Sciatic nerve (tissue), 2 donors: ENCODE measurements at places on chromosomes 6 and 20. TPM values are rescaled to one million over a fixed set of nuclear protein-coding genes. Genes with fewer than 3 reads are reported as not detected.

DNA sequence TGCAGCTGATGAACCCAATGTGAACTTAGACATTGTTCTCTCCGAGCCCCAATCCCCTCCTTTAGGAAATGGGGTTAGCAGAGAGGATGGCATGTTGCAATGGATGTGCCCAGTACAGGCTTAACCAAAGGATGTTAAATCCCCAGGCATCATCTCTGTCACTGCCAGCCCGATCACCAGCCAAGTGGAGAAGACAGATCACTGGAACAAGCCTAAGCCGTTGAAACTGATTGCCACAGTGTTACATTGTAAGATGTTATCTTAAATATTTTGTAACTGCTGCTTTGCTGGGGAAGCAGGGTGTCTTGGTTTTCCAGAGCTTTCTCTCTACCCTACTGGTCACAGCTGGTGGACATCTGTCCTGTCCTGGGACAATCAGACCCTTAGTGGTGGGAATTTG lies 783.4 kb upstream of the CHD6 start:
- no peak for DNase-seq

The PGBD1 gene
- 4.9 TPM for total RNA-seq

DNA sequence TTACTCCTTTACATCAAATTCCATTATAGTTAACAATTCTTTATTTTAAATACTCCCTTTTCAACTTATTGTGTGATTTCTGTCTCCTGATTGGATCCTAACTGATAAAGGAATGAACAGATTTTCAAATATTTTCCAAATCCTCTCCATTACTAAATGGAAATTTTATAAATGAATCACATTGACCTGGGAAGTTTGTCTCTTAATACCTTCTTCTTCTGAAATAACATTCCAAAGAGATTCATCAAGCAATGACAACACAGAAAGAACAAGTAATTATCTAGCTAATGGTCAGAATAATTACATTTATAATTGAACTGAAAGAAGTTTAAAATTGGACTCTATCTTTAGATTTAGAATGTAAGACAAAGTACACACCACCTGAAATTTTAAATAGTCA lies 515.4 kb upstream of the PTCHD4 start:
- DNase-seq = no peak

DNA sequence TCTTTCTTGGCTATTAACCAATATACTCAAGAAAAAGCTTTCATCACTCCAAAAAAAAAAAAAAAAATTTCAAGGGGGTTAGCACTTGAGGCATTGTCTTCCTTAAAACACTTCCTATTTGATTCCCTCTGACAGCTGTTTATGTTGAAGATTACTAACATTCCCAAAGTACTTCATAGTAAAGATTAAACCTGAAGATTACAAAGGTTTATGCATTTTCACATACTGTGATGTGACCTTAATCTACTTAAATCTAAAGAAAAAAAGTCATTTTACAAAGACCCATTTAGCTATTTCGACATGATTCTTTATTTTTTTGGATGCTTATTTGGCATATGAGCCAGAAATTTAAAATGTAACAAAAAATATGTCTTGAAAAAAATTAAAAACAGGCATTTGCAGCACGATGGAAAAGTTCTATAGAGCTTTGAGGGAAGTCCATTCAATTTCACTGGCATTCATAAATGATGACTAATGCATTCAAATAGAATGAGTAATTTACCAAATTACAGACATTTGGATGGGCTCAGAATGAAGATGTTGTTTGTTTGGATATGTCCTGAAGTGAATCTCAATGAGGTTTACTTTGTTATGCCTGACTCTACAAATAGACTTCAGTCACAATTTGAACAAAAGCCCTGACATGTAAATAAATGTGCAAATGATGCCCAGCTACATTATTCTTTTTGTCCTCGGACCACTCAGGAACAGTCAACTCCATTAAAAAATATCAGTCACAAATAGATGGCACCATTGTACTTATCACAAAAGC lies 674.6 kb upstream of the MARCKS start:
- no peak for DNase-seq

- no peak for DNase-seq
Observed at GRCh38 chr6:123321020-123321419, 315.7 kb downstream of the TRDN start.

GRCh38 chr6:56821005-56821432 lies 133.9 kb upstream of the BEND6 start:
- DNase-seq = no peak

GRCh38 chr6:152428126-152428525 lies 209.0 kb downstream of the SYNE1 start:
- no peak for DNase-seq

DNA sequence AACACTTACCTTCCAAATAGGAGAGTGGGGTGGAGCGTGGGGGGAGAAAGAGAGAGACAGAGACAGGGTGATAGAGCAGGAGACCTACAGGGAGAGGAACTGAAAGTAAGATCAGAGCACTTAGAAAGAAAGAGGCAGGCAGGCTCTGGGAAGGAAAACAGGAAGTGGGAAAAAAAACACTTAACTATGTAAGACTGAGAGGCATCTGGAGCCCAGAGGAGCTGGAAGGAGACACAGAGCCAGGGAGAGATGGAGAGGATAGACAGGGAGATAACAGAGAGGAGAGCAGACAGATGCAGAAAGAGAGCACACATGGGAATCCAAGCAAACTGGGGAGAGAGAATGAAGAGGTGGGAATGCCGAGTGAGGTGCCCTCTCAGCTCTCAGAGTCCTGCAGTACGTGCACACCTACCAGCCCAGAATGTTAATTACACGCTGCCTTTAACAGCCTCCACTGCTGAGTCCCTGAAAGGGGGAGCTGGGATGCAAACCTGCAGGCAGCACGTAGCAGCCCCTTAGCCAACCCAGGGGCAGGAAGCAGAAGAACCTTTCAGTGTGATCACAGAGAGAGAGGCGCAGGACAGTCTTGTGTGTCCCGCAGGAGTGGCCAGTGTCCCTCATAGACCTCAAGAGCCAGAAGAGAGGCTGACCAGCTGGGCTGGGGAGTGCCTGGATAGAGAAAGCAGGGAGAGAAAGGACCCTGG lies 132.7 kb upstream of the LRFN2 start:
- DNase-seq = no peak

The SNAP91 gene
- 2.7 TPM for total RNA-seq

DNA sequence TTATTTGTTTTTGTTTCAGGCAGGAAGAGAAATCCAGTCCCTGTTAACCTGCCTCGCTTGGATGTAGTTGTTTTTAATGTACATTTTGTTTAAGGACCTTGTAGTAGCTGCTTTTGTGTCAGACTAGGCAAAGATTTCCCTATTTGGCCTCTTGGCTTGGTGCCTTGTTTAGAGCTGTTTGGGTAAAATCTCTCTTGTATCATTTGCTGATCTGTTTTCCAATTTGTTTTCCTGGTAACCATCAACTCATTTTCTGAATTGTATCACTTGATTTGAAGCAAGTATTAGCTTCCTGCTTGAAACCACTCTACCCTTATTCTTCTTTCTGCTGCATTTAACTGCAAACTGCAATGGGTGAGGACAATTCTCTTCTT lies 160.7 kb downstream of the ZFAND3 start:
- no peak for DNase-seq

- no peak for DNase-seq
Observed at GRCh38 chr20:38804682-38805501, 605 bp upstream of the PPP1R16B start.
